ENCODE measurements at places on chromosomes 1 and 21. TPM values are rescaled to one million over a fixed set of nuclear protein-coding genes. Genes with fewer than 3 reads are reported as not detected.

PADI4 gene
- 1.0 TPM for total RNA-seq

GRCh38 chr1:174352883-174353608 lies 94.7 kb upstream of the GPR52 start:
- DNase-seq: no peak

- DNase-seq: no peak
Measured at GRCh38 chr1:1120866-1121591, 5.1 kb upstream of the C1orf159 start.

TRIM67 gene
- not detected for total RNA-seq

DNA sequence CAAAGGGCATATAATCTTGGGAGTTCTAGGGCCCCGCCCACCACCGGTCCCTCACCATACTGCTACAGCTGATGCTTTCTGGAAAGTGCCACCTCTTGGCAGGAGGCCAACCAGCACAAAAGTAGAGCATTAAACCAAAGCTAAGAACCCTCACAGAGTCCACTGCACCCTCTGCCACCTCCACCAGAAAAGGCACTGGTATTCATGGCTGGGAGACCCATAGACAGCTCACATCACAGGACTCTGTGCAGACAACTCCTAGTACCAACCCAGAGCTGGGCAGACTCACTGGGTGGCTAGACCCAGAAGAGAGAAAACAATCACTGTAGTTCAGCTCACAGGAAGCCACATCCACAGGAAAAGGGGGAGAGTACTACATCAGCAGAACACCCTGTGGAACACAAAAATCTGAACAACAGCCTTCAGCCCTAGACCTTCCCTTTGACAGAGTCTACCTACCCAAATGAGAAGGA lies 10.8 kb downstream of the THEM4 start:
- DNase-seq: peak; percentile 70
